ENCODE measurements at places on chromosomes 12 and 14.

DNA sequence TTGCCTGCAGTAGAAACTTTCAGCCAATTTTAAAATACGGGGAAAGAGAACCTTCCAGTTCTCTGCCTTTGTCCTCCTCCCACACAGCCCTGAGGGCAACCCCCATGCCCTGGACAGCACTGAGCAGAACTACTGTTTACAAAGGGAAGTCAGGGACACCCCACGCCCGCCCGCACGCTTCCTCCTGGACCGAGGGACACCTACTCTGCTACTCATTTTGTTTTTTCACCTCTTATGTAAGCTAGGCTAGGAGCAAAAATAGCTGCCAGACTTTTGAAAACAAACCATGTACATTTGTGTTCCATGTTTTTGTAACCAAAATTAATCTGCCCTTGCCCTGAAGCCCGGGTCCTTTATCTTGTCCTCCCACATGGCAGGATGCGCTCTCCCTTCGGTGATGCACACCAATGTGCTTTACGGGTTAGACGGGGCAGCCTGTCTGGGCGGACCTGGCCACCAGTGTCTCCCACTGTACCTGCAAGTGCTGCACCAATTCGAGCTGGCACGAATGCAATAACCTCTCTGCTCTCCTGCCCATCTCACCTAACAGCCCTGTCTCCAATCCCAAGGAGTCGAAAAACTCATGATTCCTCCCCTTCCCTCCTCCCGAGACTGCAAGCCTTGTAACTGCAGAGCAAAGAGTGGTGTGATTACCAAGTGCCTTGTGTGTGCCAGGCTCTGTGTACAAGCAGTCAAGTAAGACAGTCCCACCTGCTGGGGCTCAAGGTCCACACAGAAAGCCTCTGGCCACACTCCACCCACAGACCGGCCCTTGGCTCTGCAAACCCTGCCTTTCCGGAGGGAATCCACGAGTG, 85.2 kb downstream of the CCDC88C start:
- no peak for DNase-seq

DNA sequence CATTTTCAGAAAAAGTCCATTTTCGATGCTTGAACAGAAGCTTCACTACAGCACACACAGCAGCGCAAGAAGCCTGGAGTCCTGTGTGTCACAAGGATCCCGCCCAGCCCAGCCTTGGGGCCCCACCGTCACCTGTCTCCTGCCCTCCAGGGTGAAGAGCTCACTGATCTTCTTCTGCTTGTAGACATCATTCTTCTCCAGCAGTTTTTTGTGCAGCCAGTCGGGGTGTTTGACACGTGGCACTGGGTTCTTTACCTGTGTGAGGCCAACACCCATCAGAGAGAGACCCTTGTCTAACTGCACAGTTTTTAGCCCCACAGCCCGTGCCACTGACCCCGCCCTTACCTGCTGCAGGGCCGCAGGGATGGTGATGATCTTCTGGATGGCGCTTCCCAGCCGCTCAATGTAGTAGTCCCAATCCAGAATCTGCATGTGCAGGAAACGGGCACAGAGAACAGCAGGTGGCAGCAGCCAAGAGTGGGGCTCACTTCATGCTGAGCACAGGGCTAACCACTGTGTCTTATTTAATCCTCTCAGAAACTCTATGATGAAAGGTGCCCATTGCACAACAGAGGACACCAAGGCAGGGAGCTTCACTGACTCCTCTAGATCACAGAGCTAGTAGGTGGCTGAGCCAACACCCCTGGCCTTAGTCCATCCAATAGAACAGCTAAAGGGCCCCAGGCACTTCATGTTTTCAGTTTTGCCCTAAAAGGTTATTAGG, 30.0 kb downstream of the POLE start:
- no peak for DNase-seq

GRCh38 chr12:95955549-95956159, 12.5 kb downstream of the AMDHD1 start:
- no peak for DNase-seq

DNA sequence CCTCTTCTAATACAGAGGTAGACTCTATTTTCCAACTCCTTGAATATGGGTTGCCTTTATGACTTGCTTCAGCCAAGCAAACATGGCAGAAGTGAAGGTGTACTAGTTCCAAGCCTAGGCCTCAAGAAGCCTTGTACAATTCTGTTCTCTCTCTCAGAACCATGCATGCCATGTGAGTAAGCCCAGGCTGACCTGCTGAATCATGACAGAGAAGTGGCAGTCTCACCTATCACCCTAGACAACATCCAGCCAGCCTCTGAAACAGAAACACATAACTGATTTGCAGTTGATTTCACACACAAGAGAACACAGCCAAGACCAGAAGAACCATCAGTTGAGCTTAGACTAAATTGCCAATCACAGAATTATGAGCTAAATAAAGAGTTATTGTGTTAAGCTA, 157.2 kb downstream of the GARIN6 start:
- DNase-seq = no peak

GRCh38 chr12:1519642-1520041, 74.7 kb downstream of the FBXL14 start:
- DNase-seq = no peak
